Omental fat pad (tissue), 4 donors: ENCODE measurements at places on chromosomes 6 and 20.

DNA sequence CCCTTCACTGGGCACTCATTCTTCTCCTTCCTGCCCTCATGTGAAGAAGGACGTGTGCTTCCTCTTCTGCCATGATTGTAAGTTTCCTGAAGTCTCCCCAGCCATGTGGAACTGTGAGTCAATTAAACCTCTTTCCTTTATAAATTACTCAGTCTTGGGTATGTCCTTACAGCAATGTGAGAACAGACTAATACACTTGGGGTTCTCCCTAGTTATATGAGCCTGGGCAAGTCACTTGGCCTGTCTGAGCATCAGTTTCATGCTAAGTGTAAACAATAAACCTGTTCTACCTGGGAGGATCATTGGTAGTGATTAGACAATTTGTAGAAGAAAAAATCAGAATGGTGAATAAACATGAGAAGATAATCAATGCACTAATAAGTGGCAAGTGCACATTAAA is 162.2 kb upstream of the ARG1 start:
- DNase-seq: no peak

GRCh38 chr20:3663031-3663701 is at the start of gene GFRA4:
Gene GFRA4, minus strand, starts transcription at chr20:3663399. Its CDS starts 0 bp downstream, at chr20:3663399.
- DNase-seq: no peak

DNA sequence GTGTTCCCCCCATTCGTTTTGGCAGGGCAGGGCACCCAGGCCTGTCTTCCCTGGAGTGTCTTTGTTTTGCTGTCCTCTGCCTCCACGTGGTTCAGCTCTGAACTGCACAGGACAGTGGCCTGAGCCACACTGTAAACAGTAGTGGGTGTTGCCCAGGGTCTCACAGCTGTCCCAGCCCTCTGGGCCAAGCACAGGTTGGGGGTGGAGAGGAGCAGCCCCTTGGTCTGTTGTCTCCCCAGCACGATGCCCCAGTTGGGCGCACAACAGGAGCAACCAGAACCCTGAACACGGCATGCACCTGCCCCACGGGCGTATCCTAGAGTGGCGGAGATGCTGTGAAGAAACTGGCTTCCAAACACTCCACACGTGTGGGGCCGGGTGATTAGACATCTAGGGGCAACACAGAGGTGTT is 14.4 kb downstream of the CCDC167 start:
- DNase-seq: no peak

GRCh38 chr6:127069659-127070279 is 48.7 kb upstream of the RSPO3 start:
- DNase-seq: no peak

- DNase-seq: no peak
Observed at GRCh38 chr20:695165-695866, 19.7 kb upstream of the SCRT2 start.

- DNase-seq: no peak
Observed at GRCh38 chr6:79430913-79431536, 106.2 kb downstream of the LCA5 start.
